AG08396 (cell line): ENCODE measurements at places on chromosomes 3 and 15.

- no peak for DNase-seq
These were observed 87.5 kb upstream of the MYO5C start for GRCh38 chr15:52383100-52383588.

GRCh38 chr3:101685050-101685400 lies 1.5 kb downstream of the RPL24 start:
- DNase-seq = no peak

DNA sequence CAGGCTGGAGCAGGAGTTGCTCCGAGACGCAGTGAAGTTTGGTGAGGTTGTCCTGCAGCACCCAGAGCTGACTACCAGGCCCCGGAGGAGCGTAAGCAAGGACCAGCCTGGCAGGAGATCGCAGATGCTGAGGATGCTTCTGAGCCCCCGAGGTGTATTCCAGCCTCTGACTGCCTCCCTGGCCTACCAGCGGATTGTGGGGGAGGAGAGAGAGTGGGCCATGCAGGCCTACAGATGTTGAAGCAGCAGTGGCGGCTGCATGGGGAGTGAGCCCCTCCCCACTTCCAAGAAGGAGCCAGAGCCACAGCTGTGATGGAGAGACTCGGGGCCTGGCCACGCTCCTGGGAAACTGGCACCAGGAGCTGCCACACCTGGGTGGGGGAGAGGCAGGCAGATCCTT lies 302.5 kb upstream of the PROK2 start:
- no peak for DNase-seq

DNA sequence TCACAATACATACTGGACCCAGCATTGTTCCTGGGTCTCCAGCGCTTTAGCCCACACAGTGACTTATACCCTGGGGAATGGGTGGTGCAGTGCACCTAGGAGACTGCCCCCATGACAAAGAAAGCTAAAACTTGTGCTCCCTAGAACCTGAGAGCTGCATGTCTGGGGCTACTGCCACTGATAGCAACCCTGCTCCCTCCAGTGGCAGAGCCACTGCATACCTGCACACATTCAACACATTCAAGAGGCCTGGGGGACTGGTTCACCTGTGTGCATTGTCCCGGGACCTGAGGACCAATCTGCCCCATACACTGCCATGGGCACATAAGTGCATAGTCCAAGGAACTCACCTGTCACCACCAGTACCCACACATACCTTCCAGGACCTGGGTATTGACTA lies 302.7 kb upstream of the MANF start:
- no peak for DNase-seq

GRCh38 chr15:74789171-74789631 lies 7.3 kb downstream of the CSK start:
- no peak for DNase-seq

DNA sequence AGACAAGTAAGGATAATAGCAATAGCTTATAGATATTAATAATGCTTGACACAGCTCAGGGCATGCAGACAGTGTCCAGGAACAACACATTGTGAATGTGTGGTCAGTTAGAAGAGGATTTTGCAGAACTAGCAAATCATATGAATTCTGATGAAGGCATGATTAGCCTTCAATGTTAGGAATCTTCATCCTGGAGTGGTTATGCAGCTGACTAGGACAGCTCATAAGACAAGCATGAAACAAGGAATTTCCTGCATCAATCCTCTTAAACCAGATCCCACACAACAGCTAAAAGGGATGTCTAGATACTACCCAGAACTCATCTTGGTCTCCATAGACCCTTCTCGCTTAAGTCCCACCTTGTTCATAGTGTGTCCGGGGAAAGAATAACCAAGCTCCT lies 499.0 kb upstream of the ATP11B start:
- DNase-seq = no peak

GRCh38 chr3:125220727-125221429 lies 8.3 kb upstream of the SLC12A8 start:
- DNase-seq = peak; percentile 22

- peak; percentile 34 for DNase-seq
These were observed 735 bp downstream of the STIMATE start for GRCh38 chr3:52896613-52897012.

GRCh38 chr3:29643034-29643425 lies 362.2 kb downstream of the RBMS3 start:
- DNase-seq = no peak

DNA sequence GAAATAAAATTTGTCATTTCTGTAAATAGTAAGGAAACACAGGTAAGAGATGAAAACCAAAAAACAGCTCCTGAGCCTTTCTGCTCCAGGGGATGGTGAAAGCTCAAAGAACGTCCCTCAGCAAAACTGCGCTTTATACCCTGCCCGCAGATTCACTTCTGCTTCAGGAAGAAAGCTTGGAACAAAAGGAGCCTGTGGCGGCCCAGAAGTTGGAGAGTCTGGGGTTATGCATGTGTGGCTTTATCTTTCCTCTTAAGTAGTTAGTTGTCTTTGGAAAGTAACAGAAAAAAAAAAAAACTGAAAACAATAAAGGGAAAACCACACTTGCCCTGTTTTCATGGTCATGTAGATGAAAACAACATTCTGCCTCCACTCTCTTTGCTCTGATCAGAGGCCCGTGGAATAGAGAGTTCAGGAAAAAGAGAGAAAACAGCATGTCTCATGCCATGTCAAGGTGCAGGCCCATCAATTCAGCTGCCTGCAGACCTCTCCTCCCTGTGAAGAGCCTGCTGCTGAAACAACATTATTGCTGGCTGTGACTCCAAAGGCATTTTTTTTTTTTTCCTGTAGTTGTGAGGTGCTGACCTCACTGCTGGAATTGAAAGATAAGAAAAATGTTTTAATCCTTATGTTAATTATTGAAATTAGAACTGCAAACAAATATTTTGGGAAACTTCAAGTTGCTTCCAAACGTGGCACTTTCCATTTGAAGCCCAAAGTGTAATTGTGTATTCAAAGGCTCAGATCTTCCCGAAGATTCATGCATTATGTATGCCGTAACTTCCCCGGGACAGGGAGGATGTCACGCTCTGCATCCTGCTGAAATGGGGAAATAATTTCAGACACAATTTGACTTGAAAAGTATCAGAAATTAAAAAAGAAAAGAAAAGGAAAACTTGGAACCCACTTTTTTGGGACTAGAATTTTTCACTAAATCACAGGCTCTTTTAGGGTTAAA lies 108.4 kb upstream of the ZNF385D start:
- DNase-seq = no peak

DNA sequence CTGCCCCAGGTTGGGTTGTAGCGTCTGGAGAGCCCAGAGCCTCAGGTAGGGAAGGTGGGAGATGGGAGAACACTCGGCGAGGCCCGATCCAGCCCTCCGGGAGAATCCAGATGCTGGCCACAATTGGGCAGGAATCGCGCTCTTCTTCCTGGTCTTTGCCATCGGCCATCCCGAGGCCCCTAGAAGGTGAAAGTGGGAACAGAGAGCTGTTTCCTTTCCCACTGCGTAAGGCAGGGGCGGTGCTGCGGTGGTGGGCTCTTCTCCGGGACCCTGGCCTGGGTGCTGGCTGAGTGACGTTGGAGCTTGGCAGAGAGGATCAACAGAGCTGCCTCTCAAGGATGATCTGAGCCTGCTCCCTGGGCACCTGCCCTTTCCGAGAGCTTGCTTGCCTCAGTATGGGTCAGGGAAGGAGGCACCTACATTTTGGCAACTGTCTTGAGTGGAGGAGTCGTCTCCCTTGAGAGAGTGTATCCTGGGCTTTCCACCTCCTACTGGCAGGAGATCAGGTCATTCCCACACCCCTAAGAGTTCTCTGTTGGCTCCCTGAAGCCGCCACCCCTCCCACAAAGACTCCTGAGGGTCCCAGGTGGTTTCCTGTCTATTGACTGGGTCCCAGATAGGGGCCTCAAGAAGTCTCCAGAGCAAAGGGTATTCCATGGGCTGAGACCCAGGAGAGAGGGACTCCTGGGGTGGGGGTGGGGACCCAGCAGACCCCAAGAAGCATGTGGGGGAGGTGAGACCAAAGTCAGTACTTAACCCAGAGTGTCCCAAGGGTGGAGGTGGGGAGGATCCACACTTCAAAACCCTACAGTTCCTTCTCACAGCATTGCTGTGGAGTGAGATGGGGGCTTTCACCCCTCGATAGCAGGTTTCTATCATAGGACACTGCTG lies 1.6 kb downstream of the C15orf39 start:
- DNase-seq = no peak

GRCh38 chr3:66367979-66368378 lies 132.8 kb downstream of the LRIG1 start:
- DNase-seq = no peak

DNA sequence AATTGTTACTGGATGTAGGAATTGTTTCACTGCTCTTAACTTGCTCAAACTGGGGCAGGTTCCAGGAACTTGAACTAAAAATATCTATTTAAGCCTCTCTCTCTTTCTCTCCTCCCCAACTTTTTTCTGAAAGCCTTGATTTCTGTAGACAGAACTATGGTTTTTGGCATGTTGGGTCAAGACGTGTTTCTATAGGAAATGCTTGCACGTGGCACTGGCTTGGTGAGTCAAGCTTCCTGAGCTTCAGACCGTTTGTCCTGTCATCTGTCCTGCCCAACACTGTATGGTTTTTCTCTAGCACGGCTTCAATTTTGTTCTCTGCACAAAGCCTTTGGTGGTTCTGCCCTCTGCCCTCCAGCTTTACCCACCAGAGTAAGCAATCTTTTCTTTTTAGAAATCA lies 13.5 kb downstream of the EAF1 start:
- DNase-seq = no peak

DNA sequence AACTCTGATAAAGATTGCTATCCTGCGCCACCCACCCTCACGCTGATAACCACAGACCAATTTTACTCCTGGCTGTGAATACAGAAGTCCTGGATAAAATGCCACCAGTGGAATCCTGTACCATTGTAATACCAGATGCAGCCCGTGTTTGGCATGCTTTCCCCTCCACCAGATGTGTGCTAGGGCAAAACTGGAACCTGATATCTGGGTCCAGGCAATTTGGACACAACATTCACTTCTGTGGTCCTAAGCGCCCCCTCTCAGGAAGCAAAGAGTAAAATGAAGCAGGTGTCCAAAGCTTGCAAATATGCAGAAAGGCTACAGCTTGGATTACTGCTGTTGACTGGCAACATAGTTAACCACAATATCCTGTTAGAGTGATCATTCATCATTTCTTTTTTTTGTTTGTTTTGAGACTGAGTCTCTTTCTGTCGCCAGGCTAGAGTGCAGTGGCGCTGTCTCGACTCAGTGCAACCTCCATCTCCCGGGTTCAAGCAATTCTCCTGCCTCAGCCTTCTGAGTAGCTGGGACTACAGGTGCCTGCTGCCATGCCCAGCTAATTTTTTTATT lies 32.8 kb downstream of the LOXL1 start:
- DNase-seq = no peak

DNA sequence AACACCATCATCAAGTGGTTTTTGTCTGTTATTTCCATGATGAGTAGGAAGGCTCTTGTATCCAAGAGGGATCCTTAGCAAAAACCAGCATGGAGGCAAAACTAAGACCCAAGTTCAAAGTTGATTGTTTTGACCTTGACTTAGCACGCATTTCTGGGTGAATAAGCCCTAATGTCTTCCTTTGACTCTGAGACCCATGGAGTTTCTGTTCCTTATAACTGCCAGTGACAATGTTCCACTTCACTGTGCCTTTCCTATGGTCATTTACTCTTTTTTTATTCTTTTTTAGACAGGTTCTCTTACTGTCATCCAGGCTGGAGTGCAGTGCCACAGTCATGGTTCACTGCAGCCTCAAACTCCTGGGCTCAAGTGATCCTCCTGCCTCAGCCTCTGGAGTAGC lies 118.2 kb upstream of the MRPL3 start:
- DNase-seq = no peak

DNA sequence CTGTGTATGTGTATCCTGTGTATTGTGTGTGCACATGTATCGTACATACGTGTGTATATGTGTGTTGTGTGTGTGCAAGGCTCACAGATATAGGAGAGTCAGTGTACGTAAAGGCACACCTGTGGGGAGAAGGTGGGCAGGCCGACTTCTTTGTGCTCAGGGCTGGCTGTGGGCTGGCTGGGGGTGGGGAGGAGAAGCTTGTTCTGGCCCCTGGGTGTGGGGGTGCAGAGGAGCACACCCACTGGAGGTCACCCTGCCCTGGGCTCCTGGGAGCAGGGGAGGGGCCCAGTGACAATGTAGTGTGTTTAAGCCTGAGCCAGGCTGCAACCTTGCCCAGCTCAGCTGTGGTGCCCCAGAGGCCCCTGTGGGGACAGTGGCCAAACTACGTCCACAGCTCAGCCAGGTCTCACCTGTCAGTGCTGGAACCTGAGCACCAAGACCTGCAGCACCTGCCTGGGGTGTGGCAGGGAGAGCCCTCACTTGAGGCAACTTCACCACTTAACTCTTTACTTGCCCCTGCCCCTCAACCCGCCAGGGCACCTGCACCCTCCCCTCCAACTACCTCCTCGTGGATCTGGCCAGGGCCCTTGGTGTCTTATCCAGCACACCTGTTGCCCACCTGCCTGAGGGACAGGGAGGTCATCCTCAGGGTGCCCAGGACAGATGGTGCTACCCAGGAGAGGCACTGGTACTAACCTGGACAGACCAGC lies 2.6 kb upstream of the HHATL start:
- DNase-seq = no peak

DNA sequence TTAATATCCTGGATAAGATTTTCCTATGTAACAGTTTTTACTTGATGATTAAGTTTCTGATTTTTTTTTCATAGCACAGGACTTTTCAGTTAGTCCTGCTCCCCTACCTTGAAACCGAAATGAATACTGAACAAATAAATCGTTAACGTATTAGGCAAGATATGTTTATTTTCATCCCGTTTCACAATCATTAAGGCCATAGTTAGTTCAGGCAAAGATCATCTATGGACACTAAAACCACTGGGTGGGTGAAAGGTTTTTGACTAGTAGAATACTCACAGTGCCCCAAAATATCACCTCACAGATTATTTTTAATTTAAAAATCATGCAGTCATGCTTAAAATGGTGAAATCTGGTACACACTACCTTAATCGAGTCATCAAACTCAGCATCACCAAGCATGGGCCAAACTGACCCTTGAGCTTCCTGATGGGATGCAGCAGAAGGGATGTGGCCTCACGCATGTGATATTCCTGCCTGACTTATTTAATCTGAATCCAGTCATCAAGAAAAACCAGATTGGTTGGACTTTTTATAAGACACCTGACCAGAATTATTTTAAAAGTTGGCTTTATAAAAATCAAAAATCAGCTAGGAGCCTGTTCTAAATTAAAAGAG lies 365.0 kb downstream of the LPP start:
- no peak for DNase-seq

- DNase-seq = no peak
These were observed 183.7 kb upstream of the NAALADL2 start for GRCh38 chr3:174675406-174675805.
